ENCODE measurements at places on chromosomes 4 and X.

- DNase-seq = no peak
These were observed 40.5 kb upstream of the SLC2A9 start for GRCh38 chr4:10061650-10062415.

- no peak for DNase-seq
These were observed 437.2 kb downstream of the RAPGEF2 start for GRCh38 chr4:159540038-159540437.

GRCh38 chr4:170938588-170938987 lies 848.8 kb upstream of the AADAT start:
- no peak for DNase-seq

DNA sequence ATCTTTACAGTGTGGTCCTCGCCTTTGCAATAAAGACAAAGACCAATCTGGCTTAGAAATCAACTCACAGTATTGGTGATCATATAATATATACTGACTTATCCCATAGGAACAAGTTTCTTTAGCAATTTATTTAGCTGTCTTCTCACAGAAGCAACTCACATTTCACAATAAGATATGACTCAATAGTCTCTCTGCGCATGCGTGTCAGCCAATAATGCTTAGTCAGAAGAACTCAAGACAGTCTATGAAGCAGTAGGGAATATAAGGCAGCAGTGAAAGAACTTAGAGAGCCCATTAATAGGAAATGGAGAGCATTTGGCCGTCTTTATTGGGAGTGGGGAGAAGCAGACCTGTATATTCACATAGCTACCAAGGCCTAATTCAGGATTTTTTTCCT lies 216.7 kb downstream of the IL13RA2 start:
- no peak for DNase-seq

DNA sequence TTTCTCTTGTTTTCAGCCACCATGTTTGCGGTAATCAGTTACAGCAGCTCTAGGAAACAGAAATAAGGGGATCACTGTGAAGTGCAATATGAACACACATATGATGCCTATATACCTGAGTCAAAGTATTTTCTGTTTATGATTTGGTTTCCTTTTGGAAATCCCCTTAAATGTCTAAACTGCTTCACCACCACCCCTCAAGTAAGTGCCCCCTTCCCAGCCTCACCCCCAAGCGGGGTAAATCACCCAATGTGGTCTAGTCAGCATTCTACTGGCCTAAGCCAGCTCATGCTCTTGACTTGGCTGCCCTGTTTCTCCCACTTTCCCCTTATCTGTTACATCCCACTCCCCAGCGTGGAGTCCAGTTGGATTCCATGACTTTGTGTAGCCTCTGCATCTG lies 176.5 kb downstream of the QDPR start:
- DNase-seq = no peak

- no peak for DNase-seq
These were observed 33.4 kb downstream of the C4orf54 start for GRCh38 chr4:99624141-99624719.

- DNase-seq = peak; percentile 88
These were observed 16.9 kb downstream of the CYBB start for GRCh38 chrX:37796805-37797204.

DNA sequence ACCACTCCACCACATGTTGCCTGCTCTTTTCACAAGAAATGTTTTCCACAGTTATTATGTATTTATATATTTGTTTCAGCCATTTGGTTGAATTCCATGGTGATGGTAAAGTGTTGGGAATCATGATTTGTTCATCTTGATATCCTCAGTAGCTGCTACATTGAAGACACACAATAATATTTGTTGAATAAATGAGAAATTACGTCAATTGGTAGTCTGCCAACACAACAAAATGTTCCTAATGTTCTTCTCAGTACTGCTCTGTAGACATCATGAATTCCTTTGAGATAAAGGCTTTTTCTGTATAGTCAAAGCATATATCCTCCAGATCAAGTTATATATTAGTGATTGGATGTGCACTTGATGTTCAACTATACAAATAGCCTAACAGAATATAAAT lies 29.5 kb downstream of the CXXC4 start:
- DNase-seq = no peak

GRCh38 chr4:140688711-140689598 lies 67.2 kb downstream of the TBC1D9 start:
- no peak for DNase-seq

Measured in inflammatory macrophage (primary cell).